GDM1 (cell line): ENCODE measurements at places on chromosomes 5 and 9.
A peak's percentile ranks its signal among the peaks of the same experiment; 100 is the strongest.

- no peak for DNase-seq
These were observed 74.0 kb downstream of the HRH2 start for GRCh38 chr5:175731756-175732465.

DNA sequence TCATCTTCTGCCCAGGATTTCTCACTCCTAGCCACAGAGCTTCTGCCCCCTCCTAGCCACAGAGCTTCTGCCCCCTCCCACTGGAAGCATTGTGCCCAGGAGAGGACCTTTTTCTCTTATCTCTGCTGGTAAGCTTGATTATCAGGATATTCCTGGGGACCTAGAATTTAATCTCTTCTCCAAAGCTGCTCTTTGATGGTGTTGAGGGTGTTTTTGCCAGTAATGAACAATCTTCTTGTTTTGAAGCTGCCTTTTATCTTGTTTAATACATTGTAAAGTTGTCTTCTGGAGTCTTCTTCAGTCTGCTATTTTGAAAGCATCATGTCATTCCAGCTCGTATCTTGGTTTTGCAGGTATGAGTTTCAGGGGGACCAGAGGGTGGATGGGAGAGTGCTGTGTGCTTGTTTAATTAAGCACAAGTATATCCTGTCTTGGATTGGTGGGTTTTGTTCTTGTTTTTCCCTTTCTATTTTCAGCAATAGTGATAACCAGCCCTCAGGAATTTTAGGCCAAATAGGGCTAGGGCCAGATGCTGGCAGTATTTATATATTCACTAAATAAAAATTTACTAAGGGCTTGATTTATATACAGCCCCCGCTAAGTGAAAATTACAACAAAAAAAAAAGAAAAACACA, 214.0 kb upstream of the DMRT1 start:
- DNase-seq = no peak

DNA sequence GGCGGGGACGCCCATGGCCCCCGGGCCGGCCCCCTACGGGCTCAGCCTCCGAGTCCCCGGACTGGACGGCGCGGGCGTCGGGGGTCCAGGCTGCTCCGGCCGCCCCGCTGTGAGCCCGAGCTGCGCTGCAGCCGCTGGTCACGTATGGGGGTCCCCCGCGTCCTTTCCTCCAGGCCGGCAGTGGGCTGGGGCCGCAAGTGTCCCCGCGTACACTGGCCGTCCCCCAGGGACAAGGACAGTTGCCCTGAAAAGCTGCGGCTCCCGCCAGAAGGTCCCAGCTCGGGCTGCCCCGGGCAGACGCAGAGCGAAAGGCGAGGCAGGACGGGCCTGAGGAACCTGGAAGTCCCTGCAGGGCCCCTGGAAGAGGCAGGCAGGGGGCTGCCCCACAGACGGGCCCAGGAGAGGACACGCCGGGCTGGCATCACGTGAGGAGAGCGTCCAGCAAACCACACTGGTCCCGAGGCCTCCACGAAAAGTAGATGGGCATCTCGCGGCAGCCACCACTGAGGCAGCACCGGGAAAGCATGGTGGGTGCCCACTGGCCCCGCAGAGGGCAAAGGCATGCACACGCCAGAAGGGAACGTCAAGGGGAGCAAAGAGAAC, 3.3 kb upstream of the NKD2 start:
- DNase-seq = no peak

GRCh38 chr9:4415281-4415680, 75.0 kb upstream of the SLC1A1 start:
- no peak for DNase-seq

GRCh38 chr5:2709976-2710689, 41.3 kb downstream of the IRX2 start:
- no peak for DNase-seq

DNA sequence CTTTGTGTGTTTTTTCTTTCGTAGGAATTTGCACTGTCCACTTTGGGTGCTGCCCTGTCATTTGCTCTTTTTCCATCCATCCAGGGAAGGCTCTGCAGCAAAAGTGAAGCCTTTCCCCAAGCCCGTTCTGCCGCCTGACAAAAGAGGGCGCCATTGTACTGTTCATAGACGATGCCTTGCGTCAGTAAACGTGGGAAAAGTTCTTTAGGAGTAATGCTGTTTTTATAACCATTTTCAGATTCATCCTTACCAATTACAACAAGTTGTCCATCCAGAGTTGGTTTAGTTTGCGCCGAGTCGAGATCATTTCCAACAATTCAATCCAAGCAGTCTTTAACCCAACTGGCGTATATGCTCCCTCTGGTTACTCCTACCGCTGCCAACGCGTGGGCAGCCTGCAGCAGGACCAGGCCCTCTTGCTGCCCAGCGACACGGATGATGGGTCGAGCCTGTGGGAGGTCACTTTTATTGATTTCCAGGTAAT, 34.3 kb upstream of the RPS23 start:
- DNase-seq = peak; percentile 56

DNA sequence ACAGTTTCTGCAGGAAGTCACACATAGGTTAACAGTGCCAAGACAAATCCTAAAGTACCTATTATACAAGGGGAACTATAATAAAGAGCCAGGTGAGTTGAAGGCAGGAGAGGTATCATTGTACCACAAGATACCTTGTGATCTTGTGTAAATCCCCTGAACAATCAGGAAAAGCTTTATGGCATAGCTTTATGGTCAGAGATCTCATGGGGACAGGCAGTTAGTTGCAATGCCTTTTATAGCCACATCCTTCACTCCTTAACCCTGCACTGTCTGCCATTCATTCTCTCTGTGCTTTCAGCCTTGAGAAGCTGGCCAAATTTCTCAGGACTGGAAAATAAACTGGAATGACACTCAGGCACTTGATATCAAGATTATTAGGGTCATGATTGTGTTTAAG, 97.0 kb downstream of the GHR start:
- DNase-seq = no peak

GRCh38 chr5:116572350-116573278, 2.0 kb downstream of the SEMA6A start:
- no peak for DNase-seq

- no peak for DNase-seq
These were observed 49.6 kb upstream of the PSD2 start for GRCh38 chr5:139745800-139746690.

GRCh38 chr9:97954550-97954989, 16.6 kb upstream of the HEMGN start:
- DNase-seq = peak; percentile 73

- DNase-seq = no peak
These were observed 21.2 kb upstream of the TTC23L start for GRCh38 chr5:34817558-34818351.

GRCh38 chr5:130164966-130165365, 260.7 kb downstream of the CHSY3 start:
- no peak for DNase-seq

DNA sequence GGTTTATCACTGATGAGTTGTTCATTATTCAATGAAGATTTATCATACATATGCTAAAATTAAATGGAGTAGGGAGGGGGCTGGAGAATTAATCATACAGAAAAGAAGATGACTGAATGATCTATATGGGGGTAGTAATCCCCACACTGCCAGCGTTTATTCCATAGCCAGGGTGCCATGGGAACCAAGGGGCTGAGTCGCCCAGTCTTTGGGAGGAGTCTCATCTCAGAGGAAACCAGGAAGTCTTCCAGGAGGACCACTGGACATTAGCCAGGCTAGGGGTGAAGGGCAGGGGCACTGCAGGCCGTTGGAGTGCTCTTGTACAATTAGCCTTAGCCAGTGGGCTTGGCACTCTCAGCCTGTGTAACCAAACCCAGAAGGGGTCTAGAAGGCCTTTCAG, 226.5 kb downstream of the ARL15 start:
- DNase-seq = no peak

DNA sequence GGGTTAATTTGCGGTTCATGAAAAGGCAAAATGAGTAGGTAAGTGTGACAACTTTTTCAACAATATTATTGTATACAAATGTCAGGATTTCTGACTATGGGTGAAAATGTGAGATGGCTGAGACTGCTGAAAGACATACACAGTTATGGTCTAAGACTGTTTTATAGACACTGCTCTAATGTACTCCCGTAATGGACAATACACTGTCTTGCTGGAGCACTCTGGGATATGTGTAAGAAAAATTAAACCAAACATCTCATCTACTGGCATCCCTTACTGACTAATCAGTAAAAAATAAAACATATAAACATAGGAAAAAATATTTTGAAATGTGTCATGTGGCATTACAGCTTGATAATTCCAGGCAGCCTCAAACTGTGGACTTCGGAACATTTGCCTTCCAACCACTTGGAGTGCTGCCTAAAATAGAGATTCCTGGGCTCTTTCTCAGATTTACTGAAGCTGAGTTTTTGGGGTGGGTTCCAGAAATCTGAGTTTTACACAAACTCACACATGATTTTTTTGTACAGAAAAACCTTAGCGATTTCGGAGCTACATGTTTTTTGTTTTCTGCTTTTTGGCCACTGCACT, 233.9 kb upstream of the TBCA start:
- no peak for DNase-seq

- DNase-seq = no peak
These were observed 166.1 kb downstream of the MARCHF11 start for GRCh38 chr5:16013334-16014065.

- peak; percentile 5 for DNase-seq
These were observed 33.8 kb downstream of the TGFBI start for GRCh38 chr5:136062366-136063274.

- no peak for DNase-seq
These were observed 5.3 kb downstream of the RAB14 start for GRCh38 chr9:121196389-121196788.

GRCh38 chr9:118236625-118237024, 532.4 kb downstream of the TLR4 start:
- DNase-seq = no peak

- no peak for DNase-seq
These were observed 362.8 kb downstream of the ISL1 start for GRCh38 chr5:51746023-51746422.
